ENCODE measurements at places on chromosomes 1 and 21. TPM values are rescaled to one million over a fixed set of nuclear protein-coding genes. Genes with fewer than 3 reads are reported as not detected.

DNA sequence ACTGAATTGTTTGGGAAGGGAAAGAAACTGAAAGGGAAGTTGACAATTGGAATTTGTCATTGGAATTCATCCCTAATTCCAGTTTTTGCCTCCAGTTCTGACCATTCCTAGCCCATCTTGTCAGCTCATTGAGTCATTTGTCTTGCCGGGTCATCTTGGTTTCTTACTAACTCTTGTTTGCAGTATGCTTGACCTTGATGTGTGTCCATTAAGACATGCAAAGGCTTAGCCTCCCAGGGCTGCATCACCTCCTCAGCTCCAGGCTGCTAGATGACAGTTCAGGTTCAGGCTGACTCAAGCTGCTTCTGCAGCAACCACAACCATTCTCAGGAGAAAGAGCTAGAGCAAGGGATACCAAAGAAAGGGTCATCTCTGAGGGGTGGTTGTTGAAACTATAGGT, 151.3 kb upstream of the PTGFR start:
- no peak for DNase-seq

Gene MEF2D
- 114 TPM for total RNA-seq

DNA sequence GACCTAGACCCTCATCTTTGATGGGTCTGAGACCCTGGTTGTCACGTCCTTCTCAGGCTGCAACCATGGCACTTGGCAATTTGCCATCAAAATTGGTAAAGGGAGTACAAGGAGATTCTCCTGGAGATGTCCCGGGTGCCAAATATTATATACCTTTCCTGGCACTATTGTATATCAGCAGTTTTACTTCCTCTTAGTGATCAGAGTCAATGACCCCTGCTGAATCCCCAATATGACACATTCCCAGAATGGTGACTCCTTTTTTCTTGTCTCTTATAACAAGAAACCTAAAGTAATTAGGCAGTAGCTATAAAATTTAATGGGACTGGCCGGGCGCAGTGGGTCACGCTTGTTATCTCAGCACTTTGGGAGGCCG, 39.6 kb upstream of the CDC42BPA start:
- no peak for DNase-seq

GRCh38 chr1:212167098-212167497, 118.1 kb upstream of the PPP2R5A start:
- DNase-seq: no peak

Gene AQP10
- total RNA-seq: not detected

GRCh38 chr1:43639976-43640794, 9.8 kb upstream of the KDM4A start:
- DNase-seq: no peak

DNA sequence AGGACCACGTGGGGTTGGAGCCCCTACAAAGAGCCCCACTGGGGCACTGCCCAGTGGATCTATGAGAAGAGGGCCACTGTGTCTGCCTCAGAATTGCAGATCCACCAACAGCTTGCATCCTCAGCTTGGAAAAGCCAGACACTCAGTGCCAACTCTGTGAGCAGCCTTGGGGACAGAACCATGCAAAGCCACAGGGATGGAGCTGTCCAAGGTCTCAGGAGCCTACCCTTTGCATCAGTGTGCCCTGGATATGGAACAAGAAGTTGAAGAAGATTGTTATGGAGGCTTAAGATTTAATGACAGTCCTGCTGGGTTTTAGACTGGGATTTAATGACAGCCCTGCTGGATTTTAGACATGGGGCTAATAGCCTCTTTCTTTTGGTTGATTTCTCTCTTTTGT, 1670.9 kb downstream of the PLA2G4A start:
- DNase-seq: no peak

Gene IL20
- not detected for total RNA-seq

Gene MAB21L3
- total RNA-seq: not detected

DNA sequence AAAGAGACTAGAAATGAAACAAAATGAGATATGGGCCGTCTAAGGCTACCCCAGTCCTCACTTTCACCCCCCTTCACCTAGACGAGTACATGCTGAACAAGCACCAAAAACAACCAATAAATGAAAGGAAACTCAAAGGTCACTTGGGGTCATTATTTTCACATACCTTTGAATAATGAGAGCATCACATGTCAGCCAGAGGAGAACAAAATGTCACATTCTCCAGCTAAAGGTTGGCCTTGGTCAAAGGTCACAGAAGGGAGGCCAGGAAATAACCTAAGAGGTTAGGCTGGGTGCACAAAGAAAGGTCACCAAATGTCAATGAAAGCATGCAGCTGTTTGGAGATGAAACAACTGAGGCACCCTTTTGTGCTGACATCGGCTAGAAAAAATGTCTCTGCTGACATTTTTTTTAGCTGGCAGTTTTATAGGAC, 288.7 kb upstream of the USP25 start:
- no peak for DNase-seq

- DNase-seq: no peak
Measured at GRCh38 chr1:78664763-78665162, 15.1 kb downstream of the IFI44 start.

Gene EFNA1
- total RNA-seq: not detected

- no peak for DNase-seq
Measured at GRCh38 chr21:45470773-45471524, 66.0 kb downstream of the COL18A1 start.

DNA sequence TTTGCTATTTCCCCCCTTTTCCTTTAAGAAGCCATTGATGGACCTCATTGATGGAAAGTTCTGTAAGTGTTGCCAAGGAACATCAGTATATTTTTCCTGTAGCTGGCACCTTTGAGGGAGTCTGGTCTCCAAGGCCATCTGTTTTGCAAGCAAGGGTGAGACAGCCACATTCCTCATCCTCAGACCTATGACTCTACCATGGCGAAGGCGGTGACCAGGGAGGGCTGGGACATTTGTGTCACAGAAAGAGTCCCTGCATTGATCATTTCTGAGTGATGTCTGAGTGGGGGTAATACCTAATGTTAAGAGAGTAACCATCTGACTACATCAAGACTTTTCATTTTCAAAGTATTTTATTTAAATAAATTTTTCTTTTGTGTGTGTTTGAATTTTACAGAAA, 35.4 kb downstream of the KIAA0040 start:
- no peak for DNase-seq

Gene BARHL2
- total RNA-seq: not detected

Gene OR2L13
- total RNA-seq: not detected

DNA sequence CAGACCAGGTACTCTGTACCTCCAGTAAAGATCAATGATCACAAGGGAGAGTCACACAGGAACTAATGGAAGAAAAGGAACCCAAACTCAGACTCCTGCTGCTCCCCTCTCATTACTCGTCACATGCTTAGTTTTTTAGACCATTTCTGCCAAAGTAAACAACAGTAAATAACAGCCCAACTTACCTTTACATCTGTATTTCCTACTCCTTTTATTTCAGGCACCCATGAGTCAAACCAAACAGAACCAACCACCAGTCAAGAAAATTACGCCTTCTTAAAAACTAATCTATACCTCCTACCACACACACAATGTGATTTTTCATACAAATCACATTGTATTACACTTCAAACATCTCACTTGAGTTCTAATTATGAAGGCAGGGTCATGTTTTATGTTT, 61.4 kb upstream of the HTR1D start:
- no peak for DNase-seq

DNA sequence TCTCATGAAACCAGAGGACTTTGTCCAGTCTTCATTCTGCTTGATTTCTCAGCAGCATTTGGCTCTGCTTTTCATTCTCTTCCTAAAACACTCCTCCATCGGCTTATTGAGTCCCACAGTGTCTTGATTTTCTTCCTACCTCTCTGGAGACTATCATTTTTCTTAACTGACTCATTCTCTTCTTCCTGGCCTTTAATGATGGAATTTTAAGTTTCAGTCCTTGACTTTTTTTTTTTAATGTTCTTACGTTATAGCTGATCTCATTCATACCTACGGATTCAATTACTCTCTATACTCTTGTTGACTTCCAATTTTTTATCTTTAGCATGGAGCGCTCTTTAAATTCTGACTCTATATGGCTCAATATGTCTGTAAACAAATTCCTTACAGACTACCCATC, 111.1 kb downstream of the NEK7 start:
- DNase-seq: no peak

DNA sequence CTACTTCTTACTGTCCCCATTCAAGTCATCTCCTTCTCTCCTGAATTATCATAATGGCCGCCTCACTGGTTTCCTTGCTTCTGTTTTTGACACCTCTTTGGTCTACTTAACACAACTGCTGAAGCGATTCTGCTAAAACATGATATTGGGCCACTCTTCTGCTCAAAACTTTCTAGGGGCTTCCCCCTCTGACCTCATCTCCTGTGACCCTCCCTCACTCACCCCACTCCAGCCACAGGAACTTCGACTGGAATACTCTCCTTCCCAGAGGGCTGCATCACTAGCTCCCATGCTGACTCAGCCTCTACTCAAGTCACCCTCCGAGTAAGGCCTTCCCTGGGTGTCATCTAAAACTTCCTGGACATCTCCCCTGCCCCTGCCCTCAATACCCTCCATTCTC, 35.7 kb downstream of the NRIP1 start:
- DNase-seq: no peak

DNA sequence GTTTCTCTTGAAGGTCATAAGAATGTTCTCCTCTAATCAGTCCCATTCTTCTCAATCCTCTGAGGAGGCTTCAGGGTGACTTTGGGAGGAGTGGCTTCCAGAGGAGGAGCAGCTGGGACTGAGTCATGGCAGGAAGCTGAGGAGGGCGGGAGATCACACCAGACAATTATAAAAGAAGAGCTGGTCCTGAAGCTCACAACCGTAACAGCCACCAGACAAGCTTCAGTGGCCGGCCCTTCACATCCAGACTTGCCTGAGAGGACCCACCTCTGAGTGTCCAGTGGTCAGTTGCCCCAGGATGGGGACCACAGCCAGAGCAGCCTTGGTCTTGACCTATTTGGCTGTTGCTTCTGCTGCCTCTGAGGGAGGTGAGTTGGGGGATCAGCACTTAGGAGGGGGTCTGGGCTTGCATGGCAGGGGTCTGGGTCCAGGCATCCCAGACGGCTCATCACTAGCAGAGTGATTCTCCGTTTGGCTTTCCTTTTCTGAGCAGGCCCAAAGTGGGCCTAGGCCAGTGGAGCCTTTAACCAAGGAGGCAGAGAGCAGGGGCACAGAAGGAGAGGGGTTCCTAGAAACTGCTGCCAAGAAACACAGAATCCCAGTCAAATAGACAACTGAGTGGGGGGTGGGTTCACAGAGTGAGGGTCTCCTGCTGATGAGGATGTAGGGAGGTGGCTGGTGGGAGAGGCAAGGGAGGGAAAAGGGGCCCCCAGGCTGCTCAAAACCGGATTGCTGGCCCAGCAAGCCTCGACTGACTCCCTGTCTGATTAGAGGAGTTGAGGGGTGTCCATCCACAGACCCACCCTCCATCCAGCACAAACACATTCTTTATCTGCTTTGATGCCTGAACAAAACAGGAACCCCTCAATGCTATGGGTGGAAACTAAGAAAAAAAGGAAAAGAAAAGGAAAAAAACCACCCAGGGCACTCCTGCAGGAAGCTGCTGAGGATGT, at the start of gene ECM1:
Gene ECM1 (plus strand): TSS at position 198 of the 953 bp plus-strand sequence. CDS start 101 bp downstream, at position 299.
- no peak for DNase-seq

Gene GJA5
- not detected for total RNA-seq

Gene LGR6
- not detected for total RNA-seq

DNA sequence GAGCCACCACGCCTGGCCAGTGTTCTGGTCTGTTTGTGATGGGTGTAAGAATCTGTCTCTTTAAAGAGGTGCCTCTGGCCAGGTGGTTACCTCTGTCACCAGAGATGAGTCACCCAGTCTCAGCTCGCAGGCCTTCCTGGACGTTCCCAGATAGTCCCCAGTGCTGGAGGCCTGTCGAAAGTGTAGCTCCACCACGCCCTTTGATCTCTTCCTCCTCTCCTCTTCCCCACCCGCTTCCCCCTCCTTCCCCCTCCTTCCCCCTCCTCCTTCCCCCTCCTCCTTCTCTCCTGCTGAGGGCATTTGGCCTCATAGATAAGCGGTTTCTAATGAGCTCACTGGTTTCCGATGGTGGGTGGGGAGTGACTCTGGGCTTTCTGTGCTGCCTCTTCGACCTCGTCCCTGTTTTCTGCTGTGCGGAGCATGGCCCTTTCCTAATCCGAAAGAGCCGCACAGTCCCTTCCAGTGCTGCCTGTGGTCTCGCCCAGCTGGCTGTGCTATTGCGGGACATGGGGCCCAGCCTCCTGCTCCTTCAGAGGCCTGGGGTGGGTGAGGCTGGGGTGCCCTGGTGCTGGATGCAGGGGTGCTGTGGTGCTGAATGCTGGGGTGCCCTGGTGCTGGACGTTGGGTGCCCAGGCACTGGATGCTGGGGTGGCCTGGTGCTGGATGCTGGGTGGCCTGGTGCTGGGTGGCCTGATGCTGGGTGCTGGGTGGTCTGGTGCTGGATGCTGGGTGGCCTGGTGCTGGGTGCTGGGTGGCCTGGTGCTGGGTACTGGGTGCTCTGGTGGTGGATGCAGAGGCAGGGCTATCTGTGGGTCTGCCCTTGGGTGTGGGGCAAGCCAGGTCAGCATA, 19.2 kb downstream of the AGPAT3 start:
- DNase-seq: no peak

Gene FTCD
- total RNA-seq: 0.73 TPM

GRCh38 chr1:248585266-248585665, 10.7 kb upstream of the OR2T34 start:
- no peak for DNase-seq

Gene TMPRSS3
- not detected for total RNA-seq

Gene RCOR3
- total RNA-seq: 59.3 TPM

Gene AJAP1
- total RNA-seq: not detected

DNA sequence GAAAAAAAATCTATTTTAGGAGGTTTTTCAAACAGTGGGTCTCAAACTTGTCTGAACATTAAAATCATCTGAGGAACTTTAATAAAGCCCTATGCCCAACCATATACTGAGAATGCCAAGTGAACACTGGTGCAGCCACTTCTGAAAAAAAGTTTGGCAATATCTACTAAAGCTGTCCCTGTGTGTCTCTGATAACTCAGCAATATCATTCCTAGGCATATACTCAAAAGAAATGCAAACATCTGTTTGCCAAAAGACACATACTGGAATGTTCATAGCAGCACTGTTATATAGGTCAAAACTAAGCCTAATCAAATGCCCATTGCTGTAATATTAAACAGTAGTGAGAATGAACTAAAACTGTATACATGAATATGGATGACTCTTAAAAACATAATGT, 74.2 kb upstream of the RGS4 start:
- no peak for DNase-seq

- DNase-seq: no peak
Measured at GRCh38 chr1:5508669-5509330, 483.4 kb downstream of the NPHP4 start.

Gene CD1B
- not detected for total RNA-seq

Gene SYT11
- total RNA-seq: 3.3 TPM

Measured in activated B cell treated with CpG ODN at 0.5 μM for 24 hours (primary cell).